ENCODE measurements at places on chromosomes 11 and 22.

DNA sequence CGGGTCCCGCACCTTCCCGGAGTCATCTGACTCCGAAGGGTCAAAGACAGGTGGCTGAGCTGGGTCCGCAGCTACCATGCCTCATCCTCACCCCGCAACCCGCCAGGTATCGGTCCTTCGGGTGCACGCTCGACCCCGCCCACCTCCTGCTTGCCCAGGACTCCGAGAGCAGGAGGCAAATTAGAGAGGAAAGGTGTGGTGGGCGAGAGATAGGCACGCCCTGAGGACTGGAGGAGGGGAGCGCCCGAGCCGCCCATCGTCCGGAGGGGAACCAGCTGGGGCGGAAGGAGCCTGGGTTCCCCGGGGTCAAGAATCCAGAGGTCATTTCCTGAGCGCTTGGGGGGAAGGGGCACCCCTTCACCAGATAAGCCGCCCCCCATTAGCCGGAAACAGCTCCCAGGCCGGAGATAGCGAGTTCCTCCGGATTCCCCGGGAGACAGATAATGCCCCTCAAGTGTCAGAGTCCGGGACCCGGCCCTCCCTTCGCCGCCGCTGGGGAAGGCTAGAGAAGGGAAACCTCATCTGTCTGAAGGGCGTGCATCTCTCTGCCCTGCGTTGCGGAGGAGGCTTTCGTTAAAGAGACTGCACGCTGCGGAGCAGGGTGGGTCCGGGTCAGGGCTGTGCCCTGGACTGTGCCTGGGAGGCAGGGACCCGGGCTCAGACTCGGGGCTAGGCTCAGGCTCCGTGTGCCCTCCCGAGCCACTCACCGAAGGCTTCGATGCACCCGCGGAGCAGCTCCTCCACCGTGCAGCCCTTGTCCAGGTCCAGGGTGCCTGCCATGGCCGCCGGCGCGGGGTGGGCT lies 1.7 kb downstream of the RASGRP2 start:
- H3K36me3 ChIP-seq: no peaks in the 10 kb centered on the region
- H3K27ac ChIP-seq: no peak overlapping the region
- no peaks in the 10 kb centered on the region for H3K27me3 ChIP-seq
- no peak for DNase-seq

- no peak for DNase-seq
- H3K4me1 ChIP-seq: no peaks in the 10 kb centered on the region
- no peaks in the 10 kb centered on the region for H3K27me3 ChIP-seq
- no peak overlapping the region for H3K27ac ChIP-seq
Observed at GRCh38 chr22:28857288-28857687, 26.1 kb upstream of the ZNRF3 start.

DNA sequence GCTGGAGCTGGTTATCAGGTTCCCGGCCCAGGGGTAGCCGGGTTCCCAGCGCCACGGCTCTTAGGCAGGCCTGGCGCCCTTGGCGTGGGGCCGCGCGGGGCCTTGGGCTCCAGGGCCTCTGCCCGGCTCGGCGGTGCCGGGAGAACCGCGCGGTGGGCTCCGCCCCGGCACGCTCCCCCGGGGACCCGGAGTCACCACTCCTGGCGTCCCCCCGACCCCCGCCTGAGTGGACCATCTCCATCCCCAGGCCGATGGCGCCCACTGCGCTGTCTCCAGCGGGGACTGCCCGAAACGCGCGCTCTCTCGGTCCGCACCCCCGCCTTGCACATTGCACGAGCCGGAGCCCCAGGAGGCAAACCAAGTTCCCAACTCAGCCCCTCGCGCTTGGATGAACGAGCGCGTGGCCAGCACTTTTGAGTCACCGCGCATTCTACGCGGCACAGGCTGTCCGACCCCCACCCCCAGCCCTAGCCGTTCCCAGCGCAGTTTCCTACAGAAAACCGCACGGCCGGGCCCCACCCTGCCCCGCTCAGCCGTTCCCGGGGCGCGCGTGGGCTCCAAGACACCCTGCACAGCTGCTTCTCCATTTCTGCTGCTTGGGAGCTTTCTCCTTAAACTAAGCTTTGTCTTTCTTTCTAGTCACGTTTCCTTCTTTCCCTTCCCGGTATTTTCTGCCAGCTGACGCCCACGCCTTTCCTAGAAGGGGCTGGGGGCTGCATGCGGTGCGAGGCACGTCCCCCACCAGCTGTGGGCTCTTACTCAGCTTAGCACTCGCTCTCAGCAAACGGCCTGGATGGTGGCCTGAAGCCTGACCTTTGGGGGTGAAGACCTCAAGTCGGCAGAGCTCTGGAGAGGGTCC lies 650 bp upstream of the CHID1 start:
- no peaks in the 10 kb centered on the region for H3K27me3 ChIP-seq
- peak overlapping the region; percentile 80 for H3K27ac ChIP-seq
- no peak for DNase-seq
- H3K36me3 ChIP-seq: no peaks in the 10 kb centered on the region
- peak overlapping the region; percentile 82 for H3K4me3 ChIP-seq

DNA sequence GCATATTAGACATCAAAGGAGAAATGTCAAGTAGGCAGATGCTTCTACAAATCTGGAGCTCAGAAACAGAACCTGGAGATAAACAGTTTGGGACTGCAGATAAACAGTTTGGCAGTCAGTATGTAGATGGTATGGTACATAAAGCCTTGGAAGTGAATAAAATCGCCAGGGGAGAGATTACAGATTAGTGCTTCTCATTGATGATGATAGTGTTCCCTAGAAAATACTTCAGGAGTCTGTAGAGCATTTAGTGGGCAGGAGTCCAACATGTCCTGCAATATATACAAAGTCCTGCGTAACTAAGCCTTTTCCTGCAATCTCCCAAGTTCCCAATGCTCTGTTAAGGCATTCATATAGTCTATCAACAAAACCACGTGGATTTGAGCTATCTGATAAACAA lies 35.2 kb downstream of the NARS2 start:
- no peaks in the 10 kb centered on the region for H3K4me1 ChIP-seq
- no peaks in the 10 kb centered on the region for H3K27me3 ChIP-seq
- no peaks in the 10 kb centered on the region for H3K36me3 ChIP-seq

DNA sequence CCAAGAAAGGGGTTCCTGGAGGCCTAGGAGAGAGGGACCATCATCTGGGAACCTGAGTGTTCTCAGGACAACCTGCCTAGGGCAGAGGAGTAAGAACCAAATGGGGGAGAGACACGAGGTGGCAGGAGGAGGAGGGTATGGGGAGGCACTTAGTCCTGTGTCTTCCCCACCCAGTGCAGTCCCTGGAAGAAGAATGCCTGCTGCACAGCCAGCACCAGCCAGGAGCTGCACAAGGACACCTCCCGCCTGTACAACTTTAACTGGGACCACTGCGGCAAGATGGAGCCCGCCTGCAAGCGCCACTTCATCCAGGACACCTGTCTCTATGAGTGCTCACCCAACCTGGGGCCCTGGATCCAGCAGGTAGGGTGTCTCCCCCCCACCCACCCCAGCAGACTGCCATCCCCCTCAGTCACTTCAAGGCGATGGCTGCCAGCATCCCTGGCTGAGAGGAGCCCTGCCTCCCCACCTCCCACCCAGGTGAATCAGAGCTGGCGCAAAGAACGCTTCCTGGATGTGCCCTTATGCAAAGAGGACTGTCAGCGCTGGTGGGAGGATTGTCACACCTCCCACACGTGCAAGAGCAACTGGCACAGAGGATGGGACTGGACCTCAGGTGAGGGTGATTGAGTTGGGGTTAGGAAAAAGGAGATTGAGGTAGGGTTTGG lies 3.7 kb upstream of the INPPL1 start:
- H3K27me3 ChIP-seq: no peaks in the 10 kb centered on the region
- no peak for DNase-seq
- H3K4me3 ChIP-seq: no peak overlapping the region
- H3K27ac ChIP-seq: no peak overlapping the region

- H3K4me1 ChIP-seq: peaks cover 2% of the 10 kb centered on the region
- no peaks in the 10 kb centered on the region for H3K36me3 ChIP-seq
- no peak overlapping the region for H3K27ac ChIP-seq
- H3K4me3 ChIP-seq: no peak overlapping the region
- DNase-seq: no peak
Observed at GRCh38 chr22:50699756-50700386, 27.2 kb downstream of the SHANK3 start.

GRCh38 chr22:20096574-20097420 lies 16.8 kb downstream of the DGCR8 start:
- H3K27ac ChIP-seq: no peak overlapping the region
- no peak overlapping the region for H3K4me3 ChIP-seq
- H3K4me1 ChIP-seq: no peaks in the 10 kb centered on the region
- no peaks in the 10 kb centered on the region for H3K27me3 ChIP-seq
- peaks cover 19% of the 10 kb centered on the region for H3K36me3 ChIP-seq
- no peak for DNase-seq

DNA sequence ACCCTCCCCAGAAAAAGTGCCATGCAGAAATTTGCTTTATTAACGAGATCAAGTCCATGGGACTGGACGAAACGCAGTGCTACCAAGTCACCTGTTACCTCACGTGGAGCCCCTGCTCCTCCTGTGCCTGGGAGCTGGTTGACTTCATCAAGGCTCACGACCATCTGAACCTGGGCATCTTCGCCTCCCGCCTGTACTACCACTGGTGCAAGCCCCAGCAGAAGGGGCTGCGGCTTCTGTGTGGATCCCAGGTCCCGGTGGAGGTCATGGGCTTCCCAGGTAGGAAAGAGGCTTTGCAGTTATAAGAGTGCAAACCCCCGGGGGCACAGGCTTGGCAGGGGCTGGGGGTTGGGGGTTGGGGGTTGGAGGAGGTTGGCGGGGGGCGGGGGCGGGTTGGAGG lies 4.2 kb downstream of the APOBEC3H start:
- H3K27ac ChIP-seq: no peak overlapping the region
- H3K4me3 ChIP-seq: no peak overlapping the region
- DNase-seq: no peak
- H3K4me1 ChIP-seq: no peaks in the 10 kb centered on the region
- no peaks in the 10 kb centered on the region for H3K36me3 ChIP-seq
- H3K27me3 ChIP-seq: no peaks in the 10 kb centered on the region

DNA sequence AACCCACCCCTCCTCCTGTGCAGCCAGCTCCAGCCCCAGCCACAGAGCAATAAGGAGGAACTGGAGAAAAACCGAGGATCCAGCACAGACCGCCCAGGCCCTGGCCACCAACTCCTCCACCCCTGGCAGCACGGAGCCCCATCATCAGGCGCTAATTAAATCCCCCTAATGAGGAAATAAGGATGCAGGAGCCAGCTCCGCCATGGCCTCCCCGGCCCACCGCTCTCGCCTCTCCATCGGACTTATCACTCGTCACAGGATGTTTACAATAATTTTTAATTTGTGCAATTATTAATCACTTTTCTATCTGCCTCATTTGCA lies 42.6 kb downstream of the BUD13 start:
- DNase-seq: no peak
- H3K4me3 ChIP-seq: no peak overlapping the region
- H3K27me3 ChIP-seq: peaks cover 13% of the 10 kb centered on the region
- no peaks in the 10 kb centered on the region for H3K4me1 ChIP-seq
- H3K36me3 ChIP-seq: no peaks in the 10 kb centered on the region

GRCh38 chr11:71103266-71103665 lies 149.1 kb downstream of the SHANK2 start:
- no peak for DNase-seq
- H3K4me3 ChIP-seq: no peak overlapping the region
- H3K27ac ChIP-seq: no peak overlapping the region
- no peaks in the 10 kb centered on the region for H3K4me1 ChIP-seq
- H3K36me3 ChIP-seq: no peaks in the 10 kb centered on the region

DNA sequence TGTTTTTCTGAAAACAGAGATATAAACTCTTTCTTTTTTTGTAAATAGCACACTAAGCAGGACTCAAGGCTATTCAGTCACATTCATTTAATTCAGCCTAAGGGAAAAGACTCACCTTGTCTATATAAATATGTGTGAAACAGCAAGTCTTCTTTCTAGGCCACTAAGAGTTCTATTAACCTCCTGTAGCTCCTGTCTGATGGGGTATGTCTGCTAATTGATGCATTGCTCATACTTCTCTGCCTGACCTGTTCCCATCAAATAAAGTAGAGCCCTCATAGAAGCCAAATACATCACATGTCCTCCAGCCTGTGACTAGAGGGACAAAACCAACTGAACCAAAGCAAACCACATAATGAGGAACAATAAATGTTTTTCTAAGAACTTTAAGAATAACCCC lies 68.2 kb downstream of the MSANTD4 start:
- no peak for DNase-seq
- no peaks in the 10 kb centered on the region for H3K27me3 ChIP-seq
- no peak overlapping the region for H3K4me3 ChIP-seq
- no peaks in the 10 kb centered on the region for H3K4me1 ChIP-seq
- no peaks in the 10 kb centered on the region for H3K36me3 ChIP-seq

DNA sequence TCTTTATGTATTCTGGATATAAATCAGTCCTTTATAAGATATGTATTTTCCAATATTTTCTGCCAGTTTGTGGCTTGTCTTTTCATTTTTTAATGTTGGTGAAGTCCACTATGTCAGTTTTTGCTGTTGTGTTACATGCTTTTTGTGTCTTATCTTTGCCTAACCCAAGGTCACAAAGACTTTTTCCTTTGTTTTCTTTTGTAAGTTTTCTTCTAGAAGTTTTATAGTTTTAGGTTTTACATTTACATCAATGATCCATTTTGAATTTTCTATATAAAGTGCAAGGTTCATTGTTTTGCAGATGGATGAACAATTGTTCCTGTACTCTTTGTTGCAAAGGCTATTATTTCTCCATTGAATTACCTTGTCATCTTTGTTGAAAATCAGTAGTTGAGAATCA lies 69.3 kb downstream of the UVRAG start:
- H3K36me3 ChIP-seq: no peaks in the 10 kb centered on the region
- H3K27ac ChIP-seq: no peak overlapping the region
- DNase-seq: no peak
- H3K4me1 ChIP-seq: no peaks in the 10 kb centered on the region
- H3K27me3 ChIP-seq: no peaks in the 10 kb centered on the region

DNA sequence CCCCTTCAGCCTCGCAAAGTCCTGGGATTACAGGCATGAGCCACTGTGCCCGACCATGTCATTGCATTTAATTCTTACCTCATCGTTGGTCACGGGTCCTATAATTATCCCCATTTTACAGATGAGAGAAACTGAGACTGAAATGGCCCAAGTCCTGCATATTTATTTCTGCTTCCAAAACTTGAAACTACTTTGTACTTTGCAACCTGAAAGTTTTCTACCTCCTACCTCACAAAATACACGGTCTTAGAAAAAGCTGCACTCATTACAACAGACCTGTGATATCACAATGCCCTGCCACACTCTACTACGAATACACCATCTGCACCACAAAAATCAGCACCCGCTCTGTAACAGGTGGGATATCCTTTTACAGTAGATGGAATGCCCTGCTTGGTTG lies 189.1 kb downstream of the ADAMTS15 start:
- no peak overlapping the region for H3K4me3 ChIP-seq
- H3K4me1 ChIP-seq: peaks cover 61% of the 10 kb centered on the region

- H3K4me1 ChIP-seq: no peaks in the 10 kb centered on the region
- no peaks in the 10 kb centered on the region for H3K36me3 ChIP-seq
Observed at GRCh38 chr11:97254790-97255189, 865.0 kb downstream of the JRKL start.
